ENCODE measurements at places on chromosomes 5 and 9. TPM values are rescaled to one million over a fixed set of nuclear protein-coding genes. Genes with fewer than 3 reads are reported as not detected.

RASEF gene
- 0.39 TPM for total RNA-seq

ZCCHC10 gene
- total RNA-seq: 19.7 TPM

TRIP13 gene
- total RNA-seq: 6.1 TPM

IFNA16 gene
- total RNA-seq: not detected

LHX3 gene
- total RNA-seq: not detected

TUSC1 gene
- 11.5 TPM for total RNA-seq

CER1 gene
- total RNA-seq: not detected

IL7R gene
- 0.48 TPM for total RNA-seq

PCDHGA11 gene
- 13.7 TPM for total RNA-seq
